ENCODE measurements at places on chromosomes 4 and X.
A peak's percentile ranks its signal among the peaks of the same experiment; 100 is the strongest.

DNA sequence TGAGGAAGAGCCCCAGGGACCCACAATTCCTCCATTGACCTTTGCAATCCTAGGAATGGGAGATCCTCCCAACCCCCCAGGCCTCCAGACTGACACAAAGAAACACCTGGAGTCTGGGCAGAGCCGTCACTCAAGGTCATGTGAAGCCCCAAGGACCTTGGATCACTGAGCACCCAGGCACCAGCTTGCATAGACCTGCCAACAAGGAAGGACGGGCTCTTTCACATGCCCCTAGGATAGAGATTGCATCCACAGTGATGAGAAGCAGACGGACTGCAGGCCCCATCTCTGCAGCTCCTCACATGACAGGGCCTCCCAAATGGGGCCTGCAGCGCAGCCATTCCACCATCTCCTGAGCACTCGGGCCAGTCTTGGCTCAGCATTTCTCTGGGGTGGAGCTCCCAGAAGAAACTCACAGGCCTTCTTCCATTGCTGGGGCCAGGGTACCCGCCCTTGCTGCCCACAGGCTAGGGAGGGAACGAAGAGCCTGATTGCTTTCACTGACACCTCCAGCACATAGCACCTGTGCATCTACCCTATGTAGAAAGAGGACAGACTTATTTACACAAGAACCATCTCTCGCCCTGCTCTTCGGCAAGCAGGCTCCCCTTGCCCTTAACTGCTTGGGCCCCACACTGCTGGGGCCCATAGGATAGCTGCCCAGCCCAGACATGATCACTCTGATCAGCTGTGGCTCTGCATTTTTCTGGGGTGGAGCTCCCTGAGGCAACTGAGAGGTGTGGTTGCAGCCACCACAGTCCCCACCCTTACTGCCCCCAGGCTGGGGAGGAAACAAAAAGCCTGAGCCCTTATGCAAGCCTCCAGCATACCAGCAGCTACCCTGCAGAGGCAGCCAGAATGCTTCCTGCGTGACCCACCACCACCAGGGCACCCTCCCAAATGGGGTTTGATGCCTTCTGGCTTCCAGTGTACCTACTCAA lies 185.7 kb upstream of the ZCCHC13 start:
- DNase-seq = no peak

DNA sequence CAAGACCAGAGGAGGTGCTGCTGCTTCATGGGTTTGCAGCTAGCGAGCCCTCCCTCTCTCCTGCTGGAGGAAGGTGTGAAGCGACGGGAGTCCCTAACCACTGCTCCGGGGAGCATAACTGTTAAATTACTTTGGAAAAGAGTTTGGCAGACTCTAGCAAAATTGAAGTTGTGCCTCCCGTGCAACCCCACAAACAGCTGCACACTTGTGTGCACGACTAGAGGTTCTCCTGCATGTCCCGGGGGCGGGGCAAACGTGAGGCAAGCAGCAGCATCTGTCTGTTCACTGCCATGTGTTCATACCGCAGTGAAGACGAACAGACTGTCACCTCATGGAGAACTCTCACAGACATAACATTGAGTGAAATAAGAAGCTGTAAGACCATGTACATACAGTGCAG lies 34.5 kb downstream of the TNIP2 start:
- no peak for DNase-seq

- DNase-seq = peak; percentile 30
These were observed 55.5 kb upstream of the FBXW7 start for GRCh38 chr4:152591396-152591795.

DNA sequence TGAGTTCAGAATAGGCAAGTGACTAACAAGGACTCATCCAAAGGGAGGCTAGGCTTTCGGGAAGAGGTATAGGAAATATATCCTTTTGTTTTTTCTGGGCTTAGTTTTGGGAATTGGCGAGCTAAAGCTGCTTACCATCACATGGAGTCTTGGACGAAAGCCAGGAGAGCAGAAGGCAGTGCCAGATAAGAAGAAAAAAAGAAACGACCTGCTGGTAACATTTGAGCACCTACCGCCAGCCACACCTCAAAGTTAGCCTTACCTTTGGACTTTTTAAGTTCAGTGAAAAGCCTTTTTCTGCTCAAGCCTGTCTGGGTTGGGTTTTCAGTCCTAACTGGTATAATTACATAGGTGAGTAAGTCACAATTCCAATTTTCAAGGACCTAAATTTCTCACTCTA lies 85.1 kb upstream of the LCORL start:
- no peak for DNase-seq

DNA sequence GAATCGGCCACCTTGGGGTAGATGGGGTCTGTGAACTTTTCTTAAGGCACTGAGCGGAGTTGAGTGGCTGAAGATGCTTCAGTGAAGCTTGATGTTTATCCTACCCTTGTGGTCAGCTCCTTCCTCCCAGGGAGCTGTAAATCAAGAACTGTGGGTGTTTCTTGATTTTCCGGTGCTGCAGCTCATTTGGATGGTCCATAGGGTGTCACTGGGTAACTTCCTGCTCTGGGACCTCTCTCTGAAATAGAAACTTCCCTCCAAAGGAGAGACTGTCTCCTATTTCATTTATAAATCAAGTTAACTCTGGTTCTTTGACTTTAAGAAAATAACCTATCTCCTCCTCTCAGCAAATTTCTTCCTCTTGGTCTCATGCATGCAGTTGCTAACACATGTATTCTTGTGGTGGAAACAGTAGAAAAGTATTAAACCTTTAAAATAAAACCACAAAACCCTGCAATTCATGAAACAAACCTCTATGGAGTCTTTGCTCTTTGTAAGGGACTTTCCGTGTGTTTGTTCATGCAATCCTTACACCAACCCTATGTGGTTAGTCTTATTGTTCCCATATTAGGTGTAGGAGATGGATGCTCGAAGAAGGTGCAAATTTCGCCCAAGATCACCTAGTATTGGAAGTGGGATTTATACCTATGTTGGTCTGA lies 110.3 kb downstream of the SHROOM3 start:
- no peak for DNase-seq

DNA sequence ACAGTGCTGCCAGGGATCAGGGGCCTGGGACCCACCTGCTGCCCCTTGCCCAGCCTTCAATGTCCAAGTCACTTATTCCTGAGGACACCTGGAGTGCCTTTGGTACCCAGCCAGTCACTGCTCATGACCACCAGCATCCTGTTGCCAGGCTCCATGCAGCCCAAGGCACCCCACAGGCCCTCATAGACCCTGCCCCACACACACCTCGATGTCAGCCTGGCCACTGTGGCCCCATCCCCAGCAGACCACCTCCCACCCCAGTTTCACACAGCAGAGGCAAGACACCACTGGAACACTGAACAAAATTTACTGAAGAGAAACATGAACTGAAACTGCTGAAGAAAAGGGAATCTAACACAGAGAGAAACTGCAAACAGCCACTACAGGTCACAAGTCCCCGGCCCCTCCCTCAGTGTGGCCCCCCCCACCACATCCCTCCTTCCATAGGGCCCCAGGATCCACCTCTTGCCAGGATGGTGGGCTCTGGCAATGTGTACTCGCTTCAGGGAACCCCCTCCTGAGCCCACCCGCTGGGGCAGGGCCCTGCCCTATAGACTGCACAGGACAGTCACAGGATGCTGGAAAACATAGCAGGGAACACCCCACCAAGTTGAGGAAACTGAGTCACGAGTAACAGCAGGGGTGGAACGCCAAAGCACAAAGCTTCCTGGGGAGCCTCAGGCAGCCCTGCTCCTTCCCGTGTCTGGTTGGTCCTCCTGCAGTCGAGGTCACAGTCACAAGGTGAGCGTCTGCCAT lies 5.2 kb downstream of the PNMA5 start:
- no peak for DNase-seq

DNA sequence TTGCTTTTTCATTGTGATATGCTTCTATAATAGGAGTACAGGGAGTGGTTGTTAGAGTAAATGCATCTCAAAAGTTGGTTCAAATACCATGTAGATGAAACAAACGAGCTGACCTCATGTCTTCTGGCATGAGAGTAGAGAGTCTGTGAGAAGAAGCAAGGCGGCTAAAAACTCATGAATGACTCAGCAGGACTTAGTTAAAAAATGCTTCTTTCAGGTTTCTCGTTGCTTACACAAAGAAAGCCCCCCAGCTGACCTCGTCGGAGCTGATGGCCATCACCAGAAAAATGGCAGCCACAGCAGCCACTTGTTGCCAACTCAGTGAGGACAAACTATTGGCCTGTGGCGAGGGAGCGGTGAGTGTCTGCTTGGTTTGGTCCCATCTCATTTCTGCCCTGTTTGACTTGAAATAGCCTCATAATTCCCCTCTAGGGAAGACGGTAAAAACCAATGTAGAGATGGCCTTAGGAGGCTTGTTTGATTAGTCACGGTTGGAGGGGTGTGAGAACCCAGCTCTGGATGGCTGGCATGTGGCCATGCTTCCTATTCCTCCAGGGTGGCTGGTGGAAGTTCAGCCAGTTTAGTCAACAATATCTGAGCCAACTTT lies 14.5 kb downstream of the AFP start:
- DNase-seq = peak; percentile 77

DNA sequence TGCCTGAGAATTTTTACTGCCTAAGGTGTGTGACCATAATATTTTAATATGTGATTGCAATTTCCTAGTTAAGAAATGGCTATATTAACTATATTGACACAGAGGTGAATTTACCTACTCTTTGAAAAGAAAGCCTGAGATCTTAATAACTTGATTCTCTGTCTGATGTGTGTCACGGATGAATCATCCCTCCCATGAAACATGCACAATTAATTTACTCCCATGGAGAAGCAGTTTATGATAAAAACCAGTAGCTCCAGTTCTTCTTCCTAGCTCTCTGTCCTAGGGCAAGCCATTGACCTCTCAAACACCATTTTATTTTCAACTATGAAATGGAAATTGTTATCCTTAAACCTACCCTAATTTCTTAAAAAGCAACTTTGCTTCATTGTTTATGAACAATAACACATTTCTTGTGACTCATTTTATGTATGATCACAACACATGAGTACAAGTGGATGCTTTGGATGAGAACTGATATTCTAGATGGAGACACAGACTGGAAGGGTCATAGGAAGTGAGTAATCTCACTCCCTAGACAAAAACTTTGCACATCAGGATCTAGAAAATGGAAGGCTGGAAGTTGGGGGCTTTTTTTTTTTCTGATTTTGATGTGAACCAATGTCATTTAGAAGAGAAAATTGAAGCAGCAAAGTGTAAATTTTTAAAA lies 438.3 kb downstream of the GPAT3 start:
- DNase-seq = no peak

DNA sequence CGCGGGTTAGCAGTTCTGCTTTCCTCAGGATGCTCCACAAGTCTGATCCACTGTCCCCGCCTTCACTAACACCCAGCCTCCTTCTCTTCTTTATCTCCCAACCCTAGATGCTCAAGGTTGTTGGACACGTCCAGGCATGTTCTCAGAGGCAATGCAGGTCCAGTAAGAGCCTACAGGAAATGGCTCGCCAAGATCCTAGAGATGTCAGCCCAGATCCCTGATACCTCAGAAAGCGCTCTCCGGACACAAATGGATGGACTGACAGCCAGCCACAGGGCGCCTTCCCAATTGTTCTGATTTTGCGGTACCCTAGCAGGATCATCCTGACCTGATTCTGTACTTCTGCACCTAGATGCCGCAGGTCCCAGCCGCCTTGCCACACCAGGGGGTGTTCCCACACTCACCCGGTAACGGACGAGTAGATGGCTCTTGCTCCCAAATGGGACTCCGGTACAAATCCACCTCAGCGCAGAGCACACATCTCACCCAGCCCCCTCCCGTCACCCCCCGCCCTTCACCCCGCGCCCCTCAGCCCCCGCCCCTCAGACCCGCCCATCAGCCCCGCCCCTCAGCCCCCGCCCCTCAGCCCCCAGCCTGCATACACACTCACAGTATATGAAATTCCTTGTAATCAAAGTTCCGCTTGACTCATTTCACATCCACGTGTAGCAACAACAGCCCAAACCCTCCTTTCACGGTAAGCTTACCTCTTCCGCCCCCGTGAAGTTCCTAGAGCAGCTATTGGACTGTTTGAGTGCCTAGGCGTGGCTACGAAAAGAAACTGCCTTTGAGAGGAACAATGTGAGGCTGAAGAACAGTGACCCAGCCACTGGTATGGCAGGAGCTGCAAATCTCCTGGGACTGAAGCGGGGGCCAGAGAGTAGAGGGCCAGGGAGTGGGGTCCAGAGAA lies at the start of gene EDA2R:
EDA2R (minus strand) TSS at position 488 of the 910 bp plus-strand sequence. CDS start 23,058 bp downstream, outside the sequence.
- DNase-seq = no peak

DNA sequence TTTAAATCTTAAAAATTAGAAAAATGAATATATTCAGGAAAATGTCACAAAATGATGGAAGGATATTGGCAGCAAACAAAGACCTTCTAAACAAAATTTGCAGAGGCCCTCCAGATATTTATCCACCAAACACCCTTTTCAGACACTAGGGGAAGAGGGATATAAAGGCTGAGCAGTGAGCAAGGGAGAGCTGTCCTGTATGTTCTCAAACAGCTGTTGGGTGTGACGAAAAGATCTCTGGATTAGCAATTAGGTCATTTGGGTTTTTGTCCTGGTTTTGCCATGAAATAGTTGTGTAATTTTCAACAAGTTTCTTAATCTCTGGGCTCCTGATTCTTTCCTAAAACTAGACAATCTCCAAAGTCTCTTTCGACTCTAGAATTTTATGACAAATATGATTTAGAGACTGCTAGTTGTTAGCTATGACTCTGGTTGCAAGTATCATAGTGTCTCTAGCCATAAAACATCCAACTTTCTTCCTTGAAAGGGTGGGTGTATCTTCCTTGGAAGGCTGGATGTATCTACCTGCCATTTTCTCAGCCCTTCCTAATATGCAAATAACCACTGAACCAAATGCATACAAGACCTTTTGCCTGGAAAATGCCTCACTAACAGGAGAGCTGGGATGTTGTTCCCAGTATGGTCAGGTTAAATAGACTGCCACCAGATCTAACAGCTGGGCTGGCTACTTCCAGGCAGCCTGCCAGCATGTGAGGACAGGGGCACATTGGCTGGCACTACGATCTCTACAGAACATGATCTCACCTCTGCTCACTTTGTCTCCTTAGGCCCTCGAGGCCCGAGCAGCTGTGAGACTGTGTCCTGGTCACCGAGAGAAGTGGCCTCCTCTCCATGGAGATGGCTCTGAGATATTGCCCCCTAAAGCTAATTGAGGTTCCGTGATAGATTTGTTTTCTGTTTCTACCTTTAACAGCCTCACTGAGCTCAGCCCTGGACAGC lies 225.5 kb upstream of the JADE1 start:
- no peak for DNase-seq

DNA sequence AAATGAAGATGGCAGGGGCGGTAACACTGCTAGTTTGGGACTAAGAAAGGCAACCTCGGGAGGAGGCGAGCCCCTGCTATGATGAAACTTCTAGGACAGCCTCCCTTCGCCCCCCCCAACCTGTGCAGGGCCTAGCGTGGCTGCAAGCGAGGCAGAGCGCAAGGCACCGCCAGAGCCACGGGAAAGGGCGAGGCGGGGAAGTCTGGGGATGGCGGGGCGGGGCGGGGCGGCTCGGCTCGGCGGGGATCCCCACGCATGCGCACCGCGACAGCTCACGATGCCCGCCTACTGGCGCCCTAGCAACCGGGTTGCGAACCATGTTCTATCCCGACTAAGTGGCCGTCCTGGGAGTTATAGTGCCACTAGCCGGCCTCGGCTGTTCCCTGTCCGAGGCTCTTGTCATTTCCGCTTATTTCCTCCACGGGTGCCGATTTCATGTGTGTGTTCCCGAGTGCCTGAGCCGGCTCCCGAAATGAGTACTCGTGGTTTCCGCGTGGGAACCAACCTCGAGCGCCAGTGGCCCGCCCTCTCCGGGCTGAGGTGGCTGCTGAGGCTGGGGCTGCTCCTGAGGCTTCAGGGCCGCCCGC lies 28.7 kb upstream of the RBMX start:
- DNase-seq = peak; percentile 65

- no peak for DNase-seq
These were observed 75.6 kb upstream of the BCOR start for GRCh38 chrX:40173143-40174000.
